ENCODE measurements at places on chromosomes 7 and 10.

- DNase-seq = peak; percentile 68
These were observed 6.3 kb upstream of the IL2RA start for GRCh38 chr10:6068422-6068821.

GRCh38 chr10:97812696-97813095, 36.9 kb upstream of the GOLGA7B start:
- no peak for DNase-seq

DNA sequence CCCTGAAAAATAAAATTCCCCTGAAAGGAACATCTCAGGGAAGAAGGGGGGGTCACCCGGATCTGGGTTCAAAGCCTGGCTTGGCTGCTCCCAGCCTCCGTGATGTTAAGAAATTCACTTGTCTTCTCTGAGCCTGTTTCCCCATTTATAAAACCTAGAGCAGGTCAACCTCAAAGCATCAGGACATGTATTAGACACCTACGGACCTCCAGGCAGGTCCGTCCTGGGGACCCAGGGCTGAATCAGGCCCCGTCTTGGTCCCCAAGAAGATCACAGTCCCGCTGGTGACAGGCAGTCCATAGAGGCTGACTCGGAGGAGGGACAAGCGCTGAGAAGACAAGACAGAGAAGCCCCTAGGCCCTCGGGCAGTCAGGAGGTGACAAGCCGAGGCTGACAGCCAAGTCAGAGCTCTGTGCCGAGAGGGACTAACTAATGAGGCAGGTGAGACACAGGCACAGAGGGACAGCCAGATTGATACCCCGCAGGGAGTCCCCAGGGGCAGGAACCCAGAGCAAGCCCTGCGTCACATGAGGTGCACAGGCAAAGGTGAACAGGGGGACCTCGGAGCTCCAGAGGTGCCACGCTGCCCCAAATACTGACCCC, 2.9 kb downstream of the MYL10 start:
- DNase-seq = no peak

DNA sequence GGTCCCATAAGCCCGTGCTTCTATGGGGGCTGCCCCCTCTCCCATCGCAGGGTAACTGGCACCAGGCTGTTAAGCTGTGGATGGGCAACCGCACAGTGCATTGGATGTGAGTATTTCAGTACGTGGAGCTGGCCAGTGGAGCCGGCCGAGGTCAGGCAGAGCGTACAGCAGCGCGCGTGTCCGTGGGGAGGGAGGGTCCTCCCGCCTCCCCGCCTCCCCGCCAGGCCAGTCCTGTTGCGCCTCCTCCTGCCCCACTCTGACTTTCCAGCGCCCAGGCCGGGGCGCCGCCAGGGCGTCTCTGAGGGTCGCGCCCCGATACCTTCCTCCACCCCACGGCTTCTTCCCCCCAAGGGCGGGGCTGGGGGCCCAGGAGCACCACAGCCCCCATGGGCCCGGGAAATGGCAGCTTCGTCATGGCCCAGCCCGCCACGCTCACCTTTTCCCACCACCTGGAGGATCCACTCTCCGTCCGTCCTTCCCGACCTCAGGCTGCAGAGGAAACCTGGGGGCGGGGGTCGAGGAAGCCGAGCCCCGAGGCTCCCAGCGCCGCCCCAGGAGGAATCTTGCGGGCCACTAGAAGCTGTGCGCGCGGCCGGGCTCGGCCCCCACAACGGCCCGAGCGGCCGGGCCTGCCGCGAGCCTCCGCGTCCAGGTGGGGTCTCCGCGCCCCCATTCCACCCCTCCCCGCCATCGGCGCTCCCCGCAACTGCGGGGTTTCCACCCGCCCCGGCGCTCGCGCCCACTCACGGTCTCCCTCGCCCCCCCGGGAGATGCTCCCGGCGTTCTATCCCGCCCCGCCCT, 831 bp upstream of the PFKP start:
- no peak for DNase-seq

GRCh38 chr10:94069884-94070283, 76.2 kb downstream of the PLCE1 start:
- DNase-seq = no peak

GRCh38 chr10:12661671-12662070, 312.3 kb downstream of the CAMK1D start:
- DNase-seq = no peak

- DNase-seq = no peak
These were observed 224.2 kb downstream of the XPNPEP1 start for GRCh38 chr10:109698882-109699664.

- DNase-seq = no peak
These were observed 6.0 kb downstream of the SKIDA1 start for GRCh38 chr10:21519397-21519933.

All from naive thymus-derived CD4-positive, alpha-beta T cell (primary cell).